Testis (tissue), 5 donors: ENCODE measurements at places on chromosomes 3 and 15. TPM values are rescaled to one million over a fixed set of nuclear protein-coding genes. Genes with fewer than 3 reads are reported as not detected.

The GOLGA8S gene
- total RNA-seq, result 9.2 TPM

The SEMA7A gene
- total RNA-seq, result 220 TPM

The CPLX3 gene
- total RNA-seq, result 3.7 TPM

The CIB1 gene
- 50.8 TPM for total RNA-seq

The FXR1 gene
- 274 TPM for total RNA-seq

The TMEM266 gene
- total RNA-seq, result 12.4 TPM
